A549 treated with CORT108297 at 1 μM for 4 hours (cell line): ENCODE measurements at places on chromosomes 6 and 20. TPM values are rescaled to one million over a fixed set of nuclear protein-coding genes. Genes with fewer than 3 reads are reported as not detected.

CFB gene
- total RNA-seq = 1.5 to 3.3 TPM (median 2.4 TPM) in 5 replicates

GSTA2 gene
- 0.07 TPM in 1 of 5 replicates, not detected in the others for total RNA-seq

EYA4 gene
- total RNA-seq = 9.6 to 11.6 TPM (median 11.4 TPM) in 5 replicates

OARD1 gene
- total RNA-seq = 19.3 to 24.1 TPM (median 20.1 TPM) in 5 replicates

RIPOR3 gene
- 0.02 to 0.09 TPM (median 0.06 TPM) in 4 of 5 replicates, not detected in the other for total RNA-seq

C2 gene
- 0.21 to 0.68 TPM (median 0.31 TPM) in 5 replicates for total RNA-seq

TNNC2 gene
- 0.13 to 0.35 TPM (median 0.24 TPM) in 3 of 5 replicates, not detected in the others for total RNA-seq

STMND1 gene
- total RNA-seq = not detected in 5 replicates

ZNF831 gene
- not detected in 5 replicates for total RNA-seq

ANKRD66 gene
- not detected in 5 replicates for total RNA-seq

ISM1 gene
- 0.27 to 0.46 TPM (median 0.37 TPM) in 5 replicates for total RNA-seq

SLC22A1 gene
- total RNA-seq = 0.88 to 4.1 TPM (median 1.9 TPM) in 5 replicates

GPX5 gene
- not detected in 5 replicates for total RNA-seq

RAB44 gene
- total RNA-seq = 0.03 to 0.08 TPM (median 0.05 TPM) in 4 of 5 replicates, not detected in the other

NKAIN4 gene
- 5.4 to 9.4 TPM (median 6.4 TPM) in 5 replicates for total RNA-seq

TUBB2B gene
- total RNA-seq = 13.0 to 14.6 TPM (median 13.4 TPM) in 5 replicates

TMEM14C gene
- total RNA-seq = 148 to 182 TPM (median 158 TPM) in 5 replicates

RGS17 gene
- total RNA-seq = 6.1 to 7.2 TPM (median 7.1 TPM) in 5 replicates

XKR7 gene
- total RNA-seq = 0.02 TPM in 1 of 5 replicates, not detected in the others

NAPB gene
- 3.2 to 3.9 TPM (median 3.7 TPM) in 5 replicates for total RNA-seq

SAPCD1 gene
- 2.7 to 4.9 TPM (median 4.1 TPM) in 5 replicates for total RNA-seq

SLC17A3 gene
- total RNA-seq = 0.86 to 1.2 TPM (median 0.99 TPM) in 5 replicates

MEP1A gene
- not detected in 5 replicates for total RNA-seq

MUC22 gene
- total RNA-seq = 0.02 to 0.03 TPM (median 0.02 TPM) in 3 of 5 replicates, not detected in the others

CBLN4 gene
- total RNA-seq = not detected in 5 replicates

HDGFL1 gene
- not detected in 5 replicates for total RNA-seq

SCUBE3 gene
- total RNA-seq = 0.03 to 0.07 TPM (median 0.06 TPM) in 5 replicates

BTN1A1 gene
- total RNA-seq = 0.03 TPM in 1 of 5 replicates, not detected in the others

GRM1 gene
- 0.02 to 0.06 TPM (median 0.03 TPM) in 3 of 5 replicates, not detected in the others for total RNA-seq

PAQR8 gene
- total RNA-seq = 0.76 to 1.1 TPM (median 0.98 TPM) in 5 replicates

SMIM8 gene
- 2.3 to 3.6 TPM (median 3.0 TPM) in 5 replicates for total RNA-seq

DLGAP4 gene
- total RNA-seq = 57.5 to 73.4 TPM (median 66.9 TPM) in 5 replicates
